GM10248 (cell line): ENCODE measurements at places on chromosomes 16 and 17.

- no peak for DNase-seq
Measured at GRCh38 chr16:27315333-27316037, 1.7 kb downstream of the IL4R start.

GRCh38 chr16:5977329-5977728 lies 879.7 kb upstream of the EEF2KMT start:
- no peak for DNase-seq

- no peak for DNase-seq
Measured at GRCh38 chr17:9700754-9701476, 55.6 kb downstream of the USP43 start.

GRCh38 chr17:67528751-67529436 lies 151.8 kb downstream of the PITPNC1 start:
- no peak for DNase-seq

- peak; percentile 56 for DNase-seq
Measured at GRCh38 chr16:85570213-85570734, 42.8 kb upstream of the GSE1 start.

DNA sequence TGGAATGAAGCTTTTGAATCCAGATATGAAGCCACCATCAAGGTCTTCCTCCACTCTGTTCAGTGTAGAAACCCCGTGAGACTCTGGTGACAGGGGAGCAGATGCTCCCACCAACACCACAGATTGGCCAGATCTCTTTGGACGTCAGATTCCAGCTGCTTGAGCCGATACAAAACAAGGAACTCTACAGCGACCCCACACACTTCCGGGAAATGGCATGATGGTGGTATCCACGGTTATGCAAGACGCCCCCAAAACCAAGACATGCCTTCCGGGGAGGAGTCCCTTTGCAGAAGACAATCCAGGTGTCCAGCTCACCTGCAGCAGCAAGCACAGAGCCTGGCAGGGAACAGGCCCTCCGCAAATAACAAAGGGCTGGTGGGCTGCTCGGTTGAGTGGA lies 19.8 kb upstream of the PITPNA start:
- no peak for DNase-seq

DNA sequence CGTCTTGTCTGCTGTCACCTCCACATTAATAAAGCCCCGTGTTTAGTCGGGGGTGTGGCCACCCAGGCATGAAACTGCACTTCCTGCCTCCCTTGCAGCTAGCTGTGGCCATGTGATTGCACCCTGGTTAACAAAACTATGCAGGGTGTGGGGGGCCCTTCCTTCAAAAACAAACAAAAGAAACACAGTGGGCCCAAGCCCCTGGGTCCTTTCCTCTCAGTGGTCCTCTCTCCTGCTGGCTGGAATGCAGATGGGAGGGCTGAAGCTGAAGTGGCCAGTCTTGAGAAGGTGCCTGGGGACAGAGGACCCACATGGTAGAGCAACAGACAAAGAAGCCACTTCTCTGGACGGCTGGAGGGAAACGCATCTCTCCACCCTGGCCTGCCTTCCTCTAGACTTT lies 38.0 kb upstream of the FOXF1 start:
- DNase-seq, result no peak

GRCh38 chr17:32487473-32488176 lies 832 bp downstream of the CDK5R1 start:
- DNase-seq, result peak; percentile 59

DNA sequence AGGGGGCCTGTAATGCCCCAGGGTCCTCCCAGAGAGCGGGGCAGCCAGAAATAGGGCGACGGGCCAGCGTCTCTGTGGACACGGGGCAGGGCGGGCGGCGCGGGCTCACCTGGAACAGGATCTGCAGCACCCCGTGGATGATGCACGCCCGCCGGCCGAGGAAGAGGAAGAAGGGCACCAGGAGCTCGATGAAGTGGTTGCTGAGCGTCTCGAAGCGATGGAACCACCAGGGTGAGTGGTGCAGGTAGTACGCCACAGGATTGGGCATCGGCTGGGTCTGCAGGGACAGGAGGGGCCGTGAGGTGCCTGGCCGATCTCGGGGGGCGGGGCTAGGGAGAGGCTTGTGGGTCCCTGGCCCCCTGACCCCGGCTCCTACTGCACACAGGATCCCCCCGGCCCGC lies 78.9 kb upstream of the GNG13 start:
- DNase-seq, result no peak

DNA sequence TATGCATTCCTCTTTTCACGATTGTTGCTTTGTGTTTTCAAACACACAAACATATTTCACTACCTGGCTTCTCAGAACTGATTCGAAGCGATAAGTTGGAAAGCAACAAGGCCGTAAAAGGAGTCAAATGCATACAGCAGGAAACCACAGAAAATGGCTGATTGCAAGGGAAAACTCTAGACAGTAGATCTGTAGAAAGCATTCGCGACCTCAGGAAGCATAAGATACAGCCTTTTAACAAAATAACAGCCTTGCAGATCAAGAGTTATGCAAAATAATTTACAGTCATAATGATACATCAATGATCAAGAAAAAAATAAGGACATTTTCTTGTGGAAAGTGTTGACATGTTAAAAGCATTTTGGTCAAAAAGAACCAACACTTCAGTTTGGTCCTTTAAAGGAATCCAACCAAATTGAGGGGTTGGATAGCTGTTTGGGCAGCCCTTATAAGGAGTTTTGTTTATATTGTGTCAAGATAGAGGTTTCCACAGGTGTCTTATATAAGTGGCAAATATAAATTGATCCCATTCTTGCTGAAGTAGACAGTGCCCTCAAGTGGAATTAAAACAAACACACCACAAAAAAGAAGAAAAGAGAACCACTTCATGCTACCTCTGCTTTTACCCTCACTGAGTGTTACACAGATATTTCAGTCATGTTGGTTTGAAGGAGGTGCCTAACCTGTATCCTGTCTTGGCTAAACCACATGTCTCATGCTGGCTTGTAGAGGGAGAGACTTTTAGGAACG lies 5.5 kb downstream of the CYLD start:
- peak; percentile 40 for DNase-seq

- no peak for DNase-seq
Measured at GRCh38 chr16:81401035-81401950, 43.3 kb upstream of the CMIP start.

DNA sequence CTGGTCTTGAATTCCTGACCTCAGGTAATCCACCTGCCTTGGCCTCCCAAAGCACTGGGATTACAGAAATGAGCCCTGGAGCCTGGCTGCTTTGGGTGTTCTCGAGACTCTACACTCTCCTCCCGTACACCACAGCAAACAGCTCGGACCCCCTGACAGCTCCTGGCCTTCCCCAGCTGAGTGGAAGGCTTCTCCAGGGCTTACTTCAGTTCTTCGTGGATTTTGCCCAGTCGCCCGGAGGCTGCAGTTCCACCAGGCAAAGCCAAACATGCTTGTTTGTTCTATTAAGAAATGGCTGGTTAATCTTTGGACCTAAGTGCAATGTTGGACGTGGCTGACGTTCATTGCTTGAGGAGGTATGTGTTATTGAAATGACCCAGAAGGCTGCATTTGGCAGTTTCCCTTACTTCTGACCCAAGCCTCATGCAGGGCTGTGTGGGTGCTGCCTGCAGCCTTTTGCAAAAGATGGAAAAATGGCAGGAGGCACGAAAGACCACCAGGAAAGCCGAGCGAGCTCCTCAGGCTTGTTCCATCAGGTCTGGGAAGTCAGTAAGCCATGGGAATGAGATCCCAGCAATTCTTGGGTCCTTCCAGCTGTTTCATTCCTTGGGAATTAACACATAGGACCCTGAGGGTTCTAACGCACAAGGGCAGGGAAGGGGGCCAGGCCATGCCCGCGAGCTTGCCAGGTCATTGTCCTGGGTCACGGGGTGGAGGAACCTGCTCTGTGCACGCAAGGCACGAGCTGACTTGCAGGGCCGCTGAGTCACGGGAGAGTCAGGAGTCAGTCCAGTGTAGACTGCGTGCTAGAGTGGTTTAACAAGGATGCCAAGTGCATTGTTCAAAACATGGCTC lies 23.9 kb upstream of the KLHDC4 start:
- DNase-seq, result no peak

GRCh38 chr17:55314784-55315491 lies 50.2 kb downstream of the HLF start:
- no peak for DNase-seq

DNA sequence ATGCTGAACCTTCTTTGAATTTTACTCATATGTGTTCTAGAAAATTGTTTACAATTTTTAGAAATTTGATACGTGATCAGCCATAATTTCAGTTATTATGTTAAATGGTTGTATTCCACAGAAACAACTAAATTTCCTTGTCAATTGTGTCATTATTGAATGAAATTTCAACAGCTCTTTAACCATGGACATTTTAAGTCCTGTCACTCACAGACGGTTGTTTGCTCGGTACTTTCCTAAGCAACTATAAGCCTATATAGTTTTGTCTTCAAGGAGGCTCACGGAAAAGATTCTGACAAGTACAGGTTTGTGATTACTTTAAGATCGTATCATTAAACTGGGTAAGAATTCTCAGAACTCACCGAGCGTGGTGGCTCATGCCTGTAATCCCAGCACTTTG lies 31.8 kb downstream of the SLC39A11 start:
- DNase-seq, result no peak

GRCh38 chr17:64328036-64328858 lies 62.4 kb downstream of the PECAM1 start:
- no peak for DNase-seq

- no peak for DNase-seq
Measured at GRCh38 chr17:69213059-69213813, 15.4 kb downstream of the ABCA10 start.

- DNase-seq, result no peak
Measured at GRCh38 chr16:548586-548985, 11.6 kb upstream of the PRR35 start.

DNA sequence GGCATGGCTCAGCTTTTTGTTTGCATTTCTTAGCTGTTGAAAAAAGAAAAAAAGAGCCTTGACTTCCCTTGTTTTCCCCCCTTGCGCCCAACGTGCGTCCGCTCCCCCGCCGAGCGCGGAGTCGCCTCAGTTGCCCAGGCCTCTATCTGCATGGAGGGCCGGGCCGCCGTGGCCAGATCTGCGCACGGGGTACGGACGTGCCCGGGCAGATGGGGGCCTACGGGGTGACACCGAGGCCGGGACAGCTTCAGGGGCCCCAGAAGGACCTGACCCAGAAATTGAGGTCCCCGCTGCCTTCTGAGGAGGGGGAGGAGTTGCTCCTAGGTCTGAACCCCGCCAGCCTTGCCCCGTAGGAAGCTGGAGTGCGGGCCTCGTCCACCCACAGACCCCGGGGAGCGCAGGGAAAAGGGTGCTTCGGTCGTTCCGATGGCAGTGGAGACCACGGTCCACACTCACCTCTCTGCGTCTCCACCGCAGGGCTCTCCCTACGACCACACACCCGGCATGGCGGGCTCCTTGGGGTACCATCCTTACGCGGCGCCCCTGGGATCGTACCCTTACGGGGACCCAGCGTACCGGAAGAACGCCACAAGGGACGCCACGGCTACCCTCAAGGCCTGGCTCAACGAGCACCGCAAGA lies 1.5 kb downstream of the IRX5 start:
- no peak for DNase-seq

GRCh38 chr16:83453977-83454376 lies 353.8 kb upstream of the HSBP1 start:
- peak; percentile 16 for DNase-seq

GRCh38 chr17:80477647-80478478 lies 1.5 kb upstream of the NPTX1 start:
- no peak for DNase-seq

DNA sequence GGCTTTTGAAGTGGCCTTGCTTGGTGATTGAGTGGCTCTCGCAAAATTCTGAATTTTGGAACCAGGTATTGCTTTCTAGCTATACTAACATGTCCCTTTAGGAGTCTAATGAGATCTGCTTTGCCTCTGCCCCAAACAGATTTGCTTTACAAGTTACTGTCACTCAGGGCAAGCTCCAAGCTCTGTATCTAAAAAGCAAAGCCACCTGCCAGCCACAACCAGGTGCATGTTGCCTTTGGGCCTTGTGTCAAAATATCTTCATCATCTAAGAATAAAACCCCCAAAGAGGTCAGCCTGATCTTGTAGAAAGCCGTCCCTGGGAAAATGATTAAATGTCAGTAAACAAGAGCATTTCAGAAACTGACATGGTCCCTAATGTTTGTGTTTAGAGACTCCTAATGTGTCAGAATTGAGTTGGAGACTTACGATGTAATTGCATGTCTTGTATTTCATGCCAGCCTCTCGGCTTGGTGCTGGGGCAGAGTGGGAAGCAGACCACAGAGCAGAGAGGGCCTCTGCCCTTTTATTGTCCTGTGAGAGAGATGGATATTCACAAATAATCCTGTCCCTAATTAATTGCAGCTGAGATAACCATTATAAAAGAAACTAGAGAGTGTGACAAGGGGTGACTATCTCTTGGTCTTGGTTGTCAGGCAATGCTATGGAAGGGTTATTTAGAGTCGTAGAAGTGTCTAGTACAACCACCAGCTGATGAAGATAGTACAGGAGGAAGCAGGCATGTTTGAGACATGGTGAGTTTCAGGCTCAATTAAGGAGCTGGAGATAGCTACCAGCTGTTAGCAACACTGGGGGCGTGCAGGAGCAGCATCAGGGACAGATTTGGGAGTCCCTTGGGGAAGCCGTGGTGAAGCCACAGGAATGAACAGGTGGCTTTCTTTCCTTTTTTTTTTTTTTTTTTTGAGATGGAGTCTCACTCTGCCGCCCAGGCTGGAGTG lies 90.7 kb downstream of the PITPNC1 start:
- DNase-seq, result peak; percentile 52

GRCh38 chr16:85004587-85005205 lies 6.6 kb downstream of the ZDHHC7 start:
- DNase-seq, result no peak

- no peak for DNase-seq
Measured at GRCh38 chr16:30843501-30843900, 50.4 kb downstream of the BCL7C start.

GRCh38 chr17:46841561-46842379 lies 9.6 kb upstream of the WNT9B start:
- no peak for DNase-seq

- no peak for DNase-seq
Measured at GRCh38 chr17:51088287-51088686, 32.4 kb downstream of the SPAG9 start.

DNA sequence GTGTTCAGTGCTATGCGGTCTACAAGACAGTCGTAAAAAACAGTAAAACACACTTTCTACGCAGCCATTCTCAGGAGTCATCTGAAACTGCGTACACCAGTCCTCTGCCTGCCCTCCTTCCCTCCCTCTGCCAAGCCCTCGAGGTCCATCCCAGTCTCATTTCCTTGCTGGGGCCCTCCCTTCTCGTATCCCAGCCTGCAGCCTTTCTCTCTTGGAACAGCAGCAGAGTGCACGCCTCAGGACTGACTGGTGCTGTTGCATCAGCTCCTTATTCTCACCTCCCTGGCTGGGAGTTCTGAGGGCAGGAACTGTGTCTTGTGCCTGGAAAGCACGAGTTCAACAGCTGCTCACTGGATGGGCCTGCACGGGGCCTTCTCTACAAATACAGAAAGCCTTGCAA lies 12.5 kb downstream of the FAHD1 start:
- DNase-seq, result no peak

GRCh38 chr16:66247516-66248481 lies 118.7 kb upstream of the CDH5 start:
- no peak for DNase-seq

- DNase-seq, result no peak
Measured at GRCh38 chr17:5693821-5694220, 109.5 kb upstream of the NLRP1 start.

- DNase-seq, result peak; percentile 77
Measured at GRCh38 chr17:76458580-76459490, 5.9 kb upstream of the UBE2O start.
